ENCODE measurements at places on chromosomes 5 and 9.
A peak's percentile ranks its signal among the peaks of the same experiment; 100 is the strongest.

DNA sequence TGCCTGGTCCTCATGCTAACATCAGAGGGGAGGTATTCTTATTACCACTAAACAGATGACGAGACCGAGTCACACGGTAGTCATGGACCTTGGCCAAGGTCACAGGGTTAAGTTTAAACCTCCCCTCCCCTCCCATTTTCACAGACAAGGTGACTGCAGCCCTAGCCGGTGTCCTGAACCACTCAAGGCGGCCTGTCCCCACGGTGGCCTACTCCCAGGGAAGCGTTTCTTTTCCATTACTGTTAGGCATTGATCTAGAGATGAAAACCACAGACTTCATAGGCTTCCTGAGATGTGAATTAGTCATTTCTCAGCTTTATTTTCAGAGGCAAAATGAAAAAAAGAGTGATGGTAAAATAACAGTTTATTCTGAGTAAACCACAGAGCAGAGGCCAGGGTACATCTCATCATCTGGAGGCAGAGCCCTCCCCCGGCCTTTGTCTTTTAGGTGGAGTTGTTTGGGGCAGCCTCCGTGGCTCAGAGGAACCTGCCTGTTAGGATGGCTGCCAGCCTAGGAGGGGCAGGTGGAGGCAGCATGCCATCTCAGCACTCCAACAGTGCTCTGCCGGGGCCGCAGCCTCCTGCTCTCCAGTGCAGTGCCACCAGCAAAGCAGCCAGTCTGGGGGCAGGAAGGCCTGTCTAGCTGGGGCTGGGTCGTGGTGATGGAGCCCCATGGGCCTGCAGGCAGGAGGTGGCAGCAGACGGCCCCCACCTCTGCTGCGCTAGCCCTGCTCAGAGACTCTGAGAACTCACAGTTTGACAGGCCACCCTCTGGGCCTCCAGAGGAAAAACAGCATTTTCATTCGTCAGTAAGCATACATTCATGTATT, 71.2 kb downstream of the RAPGEF1 start:
- H3K27me3 ChIP-seq, result no peaks in the 10 kb centered on the region
- DNase-seq, result no peak
- H3K4me3 ChIP-seq, result no peak overlapping the region
- no peaks in the 10 kb centered on the region for H3K4me1 ChIP-seq

DNA sequence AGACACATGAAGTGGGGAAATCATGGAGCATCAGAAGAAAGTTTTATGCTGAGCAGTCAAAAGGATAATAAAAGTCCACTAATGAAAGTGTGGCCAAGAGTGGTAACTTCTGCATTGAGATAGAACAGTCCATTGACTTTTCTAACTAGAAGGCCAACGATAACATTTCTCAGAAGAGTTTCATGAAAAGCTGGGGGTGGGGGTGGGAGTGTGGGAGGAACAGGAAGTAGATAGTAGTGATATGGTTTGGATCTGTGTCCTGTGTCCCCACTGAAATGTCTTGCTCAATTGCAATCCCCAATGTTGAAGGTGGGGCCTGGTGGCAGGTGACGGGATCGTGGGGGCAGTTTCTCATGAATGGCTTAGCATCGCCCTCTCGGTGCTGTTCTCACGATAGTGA, 36.2 kb upstream of the SNAPC3 start:
- H3K4me1 ChIP-seq, result no peaks in the 10 kb centered on the region
- no peak overlapping the region for H3K27ac ChIP-seq
- no peak overlapping the region for H3K4me3 ChIP-seq

DNA sequence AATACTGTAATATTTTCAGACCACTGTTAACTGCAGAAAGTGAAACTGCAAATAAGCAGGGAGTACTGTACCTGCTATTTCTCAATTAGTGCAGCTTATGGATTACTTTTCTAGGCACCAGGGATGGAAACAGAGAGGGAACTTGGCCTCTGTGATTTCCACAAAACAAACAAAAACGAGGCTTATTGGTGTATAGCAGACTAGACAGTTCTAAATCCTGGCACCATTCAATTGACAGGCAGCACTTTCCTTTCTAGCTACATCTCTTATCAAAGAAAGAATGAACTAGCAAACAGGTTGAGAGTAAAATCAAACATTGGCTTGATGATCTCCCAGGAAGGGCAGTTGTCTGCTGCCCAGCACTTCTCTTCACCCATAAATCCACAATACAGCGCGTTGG, 16.0 kb upstream of the IL33 start:
- H3K27me3 ChIP-seq, result no peaks in the 10 kb centered on the region
- H3K27ac ChIP-seq, result no peak overlapping the region
- no peak for DNase-seq

- H3K4me1 ChIP-seq, result peaks cover 15% of the 10 kb centered on the region
- no peaks in the 10 kb centered on the region for H3K36me3 ChIP-seq
- no peak for DNase-seq
- H3K27ac ChIP-seq, result no peak overlapping the region
- no peaks in the 10 kb centered on the region for H3K27me3 ChIP-seq
These were observed 40.8 kb upstream of the LARP1 start for GRCh38 chr5:154714266-154714986.

GRCh38 chr9:35522187-35522586, 32.3 kb downstream of the RUSC2 start:
- H3K36me3 ChIP-seq, result no peaks in the 10 kb centered on the region
- H3K27ac ChIP-seq, result peak overlapping the region; percentile 53
- H3K4me1 ChIP-seq, result peaks cover 52% of the 10 kb centered on the region
- no peak overlapping the region for H3K4me3 ChIP-seq
